ENCODE measurements at places on chromosomes 16 and 17. TPM values are rescaled to one million over a fixed set of nuclear protein-coding genes. Genes with fewer than 3 reads are reported as not detected.

DNA sequence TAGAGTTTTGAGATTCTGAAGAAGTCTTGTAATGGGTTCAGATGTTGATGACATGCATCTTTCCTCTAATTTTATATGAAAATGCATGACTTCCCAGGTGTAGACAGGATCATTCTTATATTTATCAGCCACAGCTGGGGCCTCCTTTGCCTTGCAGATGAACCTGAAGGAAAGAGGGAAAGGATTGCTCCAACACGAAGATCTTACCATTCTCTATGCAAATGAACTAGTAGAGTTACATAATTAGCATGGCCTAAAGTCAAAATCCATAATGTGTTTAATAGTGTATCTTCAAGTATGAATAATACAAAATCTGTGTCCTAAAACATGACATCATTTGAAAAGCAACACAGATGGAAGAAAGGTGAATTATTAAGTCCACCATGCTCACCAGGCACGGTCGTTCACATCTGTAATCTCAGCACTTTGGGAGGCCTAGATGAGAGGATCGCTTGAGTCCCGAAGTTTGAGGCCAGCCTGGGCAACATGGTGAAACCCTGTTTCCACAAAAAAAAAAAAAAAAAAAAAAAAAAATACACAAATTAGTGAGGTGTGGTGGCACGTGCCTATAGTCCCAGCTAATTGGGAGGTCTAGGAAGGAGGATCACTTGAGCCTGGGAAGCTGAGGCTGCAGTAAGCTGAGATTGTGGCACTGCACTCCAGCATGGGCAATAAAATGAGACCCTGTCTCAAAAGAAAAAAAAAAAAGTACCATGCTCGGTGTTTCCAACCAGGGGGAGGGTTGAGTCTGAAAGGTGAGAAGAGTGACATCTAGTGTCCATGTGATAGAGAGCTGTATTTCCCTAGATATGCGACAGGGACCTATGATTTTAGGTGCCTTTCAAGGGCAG lies 6.3 kb downstream of the VWA3A start:
- peak; percentile 60 for DNase-seq

DNA sequence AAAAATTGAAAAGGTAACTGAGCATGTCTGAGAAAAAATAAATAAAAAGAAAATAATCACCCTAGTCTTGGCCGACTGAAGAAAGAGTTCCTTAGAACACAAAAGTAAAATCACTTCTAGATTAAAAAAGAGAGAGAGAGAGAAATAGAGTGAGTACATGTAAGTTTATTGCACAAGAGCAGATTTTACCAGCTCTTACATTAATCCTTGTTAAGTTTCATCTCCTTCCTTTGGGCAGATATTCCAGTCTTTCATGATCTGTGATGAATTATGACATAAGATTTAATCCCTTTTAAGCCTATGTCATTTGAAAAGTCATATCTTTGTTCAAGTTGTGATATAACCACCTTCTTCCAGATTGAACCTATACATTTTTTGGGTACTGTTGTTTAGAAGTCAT lies 54.8 kb downstream of the NFAT5 start:
- no peak for DNase-seq

DNA sequence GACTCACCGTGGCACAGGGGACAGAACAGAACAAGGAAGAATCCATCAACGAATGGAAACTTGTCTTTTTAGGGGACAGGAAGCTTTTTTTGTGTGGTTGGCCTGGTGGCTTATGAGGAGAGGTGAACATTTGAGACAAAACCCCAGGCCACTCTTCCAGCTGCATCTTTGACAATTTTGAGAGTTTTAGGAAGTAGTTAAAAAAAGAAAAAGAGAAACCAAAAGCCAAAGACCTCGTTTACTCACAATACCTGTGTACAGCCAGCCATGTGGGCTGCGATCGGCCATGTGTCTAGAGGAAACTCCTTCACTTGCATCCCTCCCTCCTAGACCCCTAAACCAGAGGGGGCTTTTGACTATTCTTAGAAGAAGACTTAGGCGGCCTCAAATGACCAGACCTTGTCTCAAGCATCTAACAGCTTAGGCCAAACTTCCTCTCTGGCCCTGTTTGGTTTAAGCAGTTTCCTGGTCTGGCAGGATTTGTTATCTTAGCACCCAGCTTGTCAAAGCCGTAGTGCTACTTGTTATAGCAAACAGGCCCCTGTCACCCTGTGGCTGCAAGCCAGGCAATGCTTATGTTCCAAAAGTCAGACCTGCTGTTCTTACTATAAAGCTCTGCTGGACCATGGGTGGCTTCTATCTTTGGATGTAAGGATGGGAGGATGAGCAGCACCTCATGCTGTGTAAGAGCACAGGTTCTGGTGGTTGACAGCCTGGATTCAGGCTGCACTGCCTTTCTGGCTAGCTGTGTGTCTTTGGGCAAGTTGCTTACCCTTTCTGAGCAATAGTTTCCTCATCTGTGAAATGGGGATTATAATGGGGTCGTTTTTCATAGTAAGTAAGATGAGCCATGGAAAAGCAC lies 17.7 kb downstream of the KSR1 start:
- DNase-seq: no peak

DNA sequence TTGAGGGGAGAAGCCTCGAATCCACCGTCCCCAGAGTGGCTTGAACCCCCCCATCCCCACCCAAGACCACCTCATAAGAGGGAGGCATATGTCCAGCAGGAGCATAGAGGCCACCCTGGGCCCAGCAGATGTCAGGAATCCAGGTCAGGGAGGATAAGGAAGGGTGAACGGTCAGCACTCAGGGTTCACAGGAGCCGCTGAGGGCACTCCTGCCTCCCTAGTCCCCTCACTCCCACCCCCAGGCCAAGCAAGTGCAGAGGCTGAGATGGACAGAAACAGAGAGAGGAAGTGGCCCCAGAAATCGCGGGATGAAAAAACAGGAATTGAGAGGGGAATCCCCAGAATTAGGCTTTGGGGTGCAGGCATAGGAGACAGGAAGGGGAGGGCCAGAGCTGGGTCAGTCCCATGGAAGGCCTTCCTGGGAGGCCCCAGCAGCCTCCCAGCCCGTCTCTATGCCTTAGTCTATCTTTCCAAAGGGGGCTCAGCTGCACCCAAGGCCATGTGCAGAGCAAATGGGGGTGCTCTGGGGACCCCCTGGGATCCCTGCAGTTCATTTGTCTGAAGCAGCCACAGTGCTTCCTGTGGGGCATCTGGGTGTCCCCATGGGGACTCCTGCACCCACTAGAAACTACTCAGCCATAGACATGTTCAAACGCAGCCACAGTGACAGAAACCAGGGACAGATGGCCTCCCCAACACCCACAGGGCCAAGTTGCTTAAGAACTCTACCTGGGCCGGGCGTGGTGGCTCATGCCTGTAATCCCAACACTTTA lies 1.7 kb downstream of the CMTM3 start:
- DNase-seq: no peak

TSNAXIP1 gene
- 0.45 TPM for total RNA-seq

PGAP3 gene
- 5.8 TPM for total RNA-seq

- DNase-seq: no peak
Measured at GRCh38 chr17:18949566-18949965, 2.4 kb upstream of the SLC5A10 start.

GRCh38 chr16:82715833-82716232 lies 89.1 kb downstream of the CDH13 start:
- DNase-seq: no peak

ABCC6 gene
- total RNA-seq: 0.46 TPM

CDH3 gene
- not detected for total RNA-seq

GRCh38 chr16:17563323-17564091 lies 92.7 kb upstream of the XYLT1 start:
- no peak for DNase-seq

TBC1D3L gene
- 4.8 TPM for total RNA-seq

DNA sequence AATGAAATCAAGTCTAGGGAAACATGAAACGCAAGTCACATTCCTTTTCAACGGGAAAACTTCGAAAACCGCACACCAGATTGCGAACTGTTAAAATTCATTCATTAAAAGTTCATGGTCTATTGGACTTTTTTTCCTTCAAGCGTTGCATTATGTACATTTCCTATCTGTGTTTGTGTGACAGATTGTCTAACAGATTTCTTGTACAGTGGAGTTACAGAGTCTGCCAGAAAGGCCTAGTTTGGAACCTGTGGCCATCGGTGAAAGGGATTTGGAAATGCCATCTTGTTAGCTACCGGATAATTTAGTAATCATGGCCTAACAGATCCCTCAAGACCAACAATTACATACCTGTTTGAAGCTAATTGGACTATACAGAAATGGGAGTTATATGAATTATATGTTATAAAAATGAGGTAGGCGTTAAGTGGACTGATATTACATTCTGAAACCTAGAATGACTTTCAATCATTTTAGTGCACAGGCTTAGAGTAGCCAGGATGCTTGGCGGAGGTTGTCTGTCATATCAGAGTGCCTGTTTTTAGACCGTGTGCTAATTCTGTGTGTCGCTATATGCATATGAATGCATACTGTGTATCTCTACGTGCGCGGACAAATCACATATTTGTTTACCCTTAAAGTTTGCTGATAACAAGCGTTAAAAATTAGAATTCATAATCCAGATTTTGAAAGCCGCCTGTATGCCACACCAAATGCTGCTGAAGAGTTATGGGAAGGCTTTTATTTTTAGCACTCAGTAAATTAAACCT lies 885.4 kb upstream of the RBFOX1 start:
- no peak for DNase-seq

TM4SF5 gene
- total RNA-seq: not detected

DNA sequence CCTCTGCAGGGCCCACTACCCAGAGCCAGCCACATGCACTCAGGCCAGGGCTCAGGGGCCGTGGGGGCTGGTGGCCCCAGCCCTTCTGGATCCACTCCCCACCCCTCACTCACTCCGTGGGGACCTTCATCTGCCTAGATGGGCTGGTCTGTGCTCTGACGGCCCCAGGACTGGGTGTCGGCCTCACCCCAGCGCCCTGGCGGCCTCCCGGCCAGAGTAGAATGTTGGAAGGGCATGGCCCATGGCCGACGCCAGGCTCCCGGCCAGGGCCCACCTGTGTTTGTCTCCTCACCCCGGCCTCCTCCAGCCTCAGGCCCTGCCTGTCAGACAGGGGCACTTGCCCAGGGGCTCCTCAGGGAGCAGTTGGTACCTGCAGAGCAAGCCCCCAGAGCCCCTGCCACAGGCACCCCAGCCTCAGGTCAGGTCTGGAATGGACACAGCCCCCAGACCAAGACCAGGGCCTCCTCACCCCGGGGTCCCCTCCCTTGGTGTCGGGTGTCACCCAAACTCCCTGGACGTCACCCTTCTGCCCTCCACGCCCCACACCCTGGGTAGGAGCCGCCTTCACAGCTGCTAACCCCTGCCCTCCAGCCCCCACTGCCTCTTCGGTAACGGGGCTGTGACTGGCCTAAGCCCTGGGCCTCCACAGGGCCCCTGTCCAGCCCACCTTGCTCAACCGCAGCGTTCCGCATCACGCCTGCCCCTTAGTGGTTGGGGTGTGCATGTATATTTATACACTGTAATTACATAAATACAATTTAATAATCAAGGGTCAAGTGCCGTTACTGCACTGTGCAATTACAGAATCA lies 3.0 kb upstream of the CDH15 start:
- DNase-seq: no peak

DNA sequence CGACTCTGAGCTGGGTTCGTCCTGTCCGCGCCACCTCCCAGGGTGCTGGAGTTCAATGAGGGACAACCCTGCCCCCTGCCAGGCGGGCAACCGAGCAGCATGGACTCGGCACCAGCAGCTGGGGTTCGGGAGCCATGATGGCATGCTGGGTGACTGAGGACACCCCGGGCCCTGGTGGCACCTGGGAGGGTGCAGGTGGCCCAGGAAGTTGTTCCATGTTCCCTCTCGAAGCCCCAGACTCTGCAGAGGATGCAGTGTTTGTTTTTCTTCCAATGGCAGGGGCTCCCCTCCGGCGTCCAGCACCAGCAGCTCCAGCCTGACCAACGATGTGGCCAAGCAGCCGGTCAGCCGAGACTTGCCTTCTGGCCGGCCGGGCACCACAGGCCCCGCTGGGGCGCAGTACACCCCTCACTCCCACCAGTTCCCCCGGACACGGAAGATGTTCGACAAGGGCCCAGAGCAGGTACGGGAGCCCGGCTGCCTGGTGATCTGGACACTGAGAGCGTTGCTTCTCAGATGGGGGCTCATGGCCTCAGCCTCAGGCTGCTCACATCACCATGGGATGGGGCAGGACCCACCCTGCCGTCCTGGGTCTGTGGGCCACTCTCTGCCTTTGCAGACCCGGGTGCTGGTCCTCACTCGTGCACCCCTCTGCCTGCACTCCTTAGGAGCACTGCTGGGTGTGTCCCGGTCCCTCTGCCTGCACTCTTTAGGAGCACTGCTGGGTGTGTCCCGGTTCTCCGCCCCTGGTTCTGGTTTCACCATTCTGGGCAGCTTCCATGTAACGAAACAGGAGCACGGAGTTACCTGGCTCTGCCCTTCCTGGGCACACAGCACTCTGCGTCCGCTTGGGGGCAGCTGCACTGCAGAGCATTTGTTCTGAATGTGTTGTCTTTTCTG lies 68.2 kb upstream of the CHMP6 start:
- no peak for DNase-seq

WNT3 gene
- 7.0 TPM for total RNA-seq

CPHXL2 gene
- not detected for total RNA-seq

DNA sequence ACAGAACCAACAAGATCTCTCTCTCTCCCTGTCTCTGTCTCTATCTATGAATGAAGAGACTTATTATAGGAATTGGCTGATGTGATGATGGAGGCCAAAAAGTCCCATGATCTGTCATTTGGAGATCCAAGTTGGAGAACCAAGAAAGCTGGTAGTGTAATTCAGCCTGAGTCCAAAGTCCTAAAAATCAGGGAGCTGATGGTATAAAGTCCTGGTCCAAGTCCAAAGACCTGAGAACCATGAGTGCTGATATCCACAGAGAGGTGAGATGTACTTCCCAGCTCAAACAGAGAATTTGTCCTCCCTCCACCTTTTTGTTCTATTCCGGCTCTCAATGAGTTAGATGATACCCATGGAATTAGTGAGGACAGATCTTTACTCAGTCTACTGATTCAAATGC lies 15.4 kb upstream of the TMIGD1 start:
- DNase-seq: no peak

LRRC46 gene
- total RNA-seq: 0.20 TPM

HBM gene
- not detected for total RNA-seq

EVI2A gene
- not detected for total RNA-seq

TMEM235 gene
- not detected for total RNA-seq

NACA2 gene
- total RNA-seq: not detected

DNA sequence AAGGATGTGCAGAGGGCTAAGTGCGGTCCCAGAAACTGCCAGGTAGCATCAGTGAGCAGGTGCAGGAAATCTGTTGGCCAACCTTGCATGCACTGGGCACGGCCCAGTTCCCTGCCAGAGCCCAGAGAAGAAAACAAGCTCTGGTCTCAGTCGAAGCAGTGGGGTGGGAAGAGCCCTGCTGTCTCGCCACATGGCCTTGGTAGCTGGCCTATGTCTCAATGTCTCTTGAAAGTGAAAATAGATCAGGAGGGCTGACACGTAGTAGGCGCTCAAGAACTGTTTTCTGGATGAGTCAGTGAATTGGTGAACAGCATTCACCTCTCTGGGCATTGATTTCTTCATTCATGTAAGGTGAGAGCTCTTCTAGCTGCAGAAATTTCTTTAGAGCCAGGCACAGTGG lies 90.4 kb downstream of the MARF1 start:
- no peak for DNase-seq

- no peak for DNase-seq
Measured at GRCh38 chr16:1917056-1917664, 1.1 kb downstream of the HS3ST6 start.

GRCh38 chr16:10033556-10033955 lies 148.7 kb downstream of the GRIN2A start:
- no peak for DNase-seq

GRCh38 chr17:14118951-14119350 lies 49.6 kb downstream of the COX10 start:
- DNase-seq: no peak
